ENCODE measurements at places on chromosomes 3 and 15.

GRCh38 chr3:54004335-54004734 is 112.7 kb upstream of the SELENOK start:
- DNase-seq, result no peak

DNA sequence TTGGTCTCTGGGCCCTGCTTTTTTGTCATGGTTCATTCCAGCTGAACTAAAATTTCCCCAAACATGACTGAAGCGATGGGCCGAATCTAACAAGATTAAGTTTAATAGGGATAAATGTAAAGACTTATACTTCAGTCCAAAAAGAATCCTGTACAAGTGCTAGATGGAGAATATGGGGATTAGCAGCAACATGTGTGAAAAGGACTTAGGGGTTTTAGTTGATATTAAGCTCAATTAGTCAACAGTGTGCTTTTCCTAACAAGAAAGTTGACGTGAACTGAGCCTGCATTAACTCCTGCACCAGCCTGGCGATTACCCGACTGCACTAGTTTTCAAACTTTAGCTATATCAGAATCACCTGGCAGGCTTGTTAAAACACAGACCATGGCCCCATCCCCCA is 61.0 kb upstream of the BBX start:
- DNase-seq, result no peak

DNA sequence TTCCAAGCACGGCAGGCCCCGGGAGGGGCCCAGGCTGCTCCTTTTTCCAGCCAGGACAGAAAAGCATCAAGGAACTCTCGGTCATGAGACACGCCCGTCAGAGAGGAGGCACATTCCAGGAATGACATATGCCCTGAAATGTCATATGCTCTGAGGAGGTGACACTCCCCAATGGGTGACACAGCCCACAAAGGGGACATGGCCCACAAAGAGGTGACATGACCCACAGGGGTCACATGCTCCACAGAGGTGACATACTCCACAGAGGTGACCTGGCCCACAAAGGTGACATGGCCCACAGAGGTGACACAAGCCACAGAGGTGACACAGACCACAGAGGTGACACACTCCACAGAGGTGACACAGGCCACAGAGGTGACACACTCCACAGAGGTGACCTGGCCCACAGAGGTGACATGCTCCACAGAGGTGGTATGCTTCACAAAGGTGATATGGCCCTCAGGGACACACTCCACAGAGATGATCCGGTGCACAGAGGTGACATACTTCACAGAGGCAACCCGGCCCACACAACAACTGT is 79.2 kb downstream of the ABHD5 start:
- DNase-seq, result peak; percentile 33

DNA sequence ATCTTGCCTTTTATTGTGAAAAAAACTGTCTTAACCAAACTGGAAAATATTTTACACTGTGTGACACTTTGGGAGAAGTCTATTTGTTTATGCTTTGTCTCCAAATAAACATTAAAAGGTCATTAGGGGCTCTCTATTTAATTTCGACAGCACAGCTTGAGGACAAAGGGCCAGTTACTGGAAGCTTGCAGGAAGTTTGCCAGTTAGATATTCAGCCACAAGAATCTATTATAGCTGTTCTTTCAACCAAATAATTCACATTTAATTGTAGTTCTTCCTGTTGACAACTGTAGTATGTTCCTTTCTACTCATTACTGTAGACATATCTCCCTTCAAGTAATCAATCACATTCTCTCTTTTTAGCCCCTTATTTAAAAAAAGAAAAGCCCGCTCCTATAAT is 6.1 kb downstream of the CP start:
- no peak for DNase-seq

DNA sequence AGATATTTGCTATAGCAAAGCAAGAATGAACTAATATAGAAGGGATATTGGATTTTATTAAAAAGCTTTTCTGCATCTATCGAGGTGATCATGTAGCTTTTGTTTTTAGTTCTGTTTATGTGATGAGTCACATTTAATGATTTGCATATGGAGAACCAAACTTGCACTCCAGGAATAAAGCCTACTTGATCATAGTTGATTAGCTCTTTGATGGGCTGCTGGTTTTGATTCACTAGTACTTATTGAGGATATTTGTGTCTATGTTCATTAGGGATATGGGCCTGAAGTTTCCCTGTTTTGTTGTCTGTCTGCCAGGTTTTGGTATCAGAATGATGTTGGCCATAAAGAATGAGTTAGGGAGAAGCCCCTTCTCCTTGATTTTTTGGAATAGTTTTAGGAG is 310.7 kb downstream of the ARPP21 start:
- no peak for DNase-seq

DNA sequence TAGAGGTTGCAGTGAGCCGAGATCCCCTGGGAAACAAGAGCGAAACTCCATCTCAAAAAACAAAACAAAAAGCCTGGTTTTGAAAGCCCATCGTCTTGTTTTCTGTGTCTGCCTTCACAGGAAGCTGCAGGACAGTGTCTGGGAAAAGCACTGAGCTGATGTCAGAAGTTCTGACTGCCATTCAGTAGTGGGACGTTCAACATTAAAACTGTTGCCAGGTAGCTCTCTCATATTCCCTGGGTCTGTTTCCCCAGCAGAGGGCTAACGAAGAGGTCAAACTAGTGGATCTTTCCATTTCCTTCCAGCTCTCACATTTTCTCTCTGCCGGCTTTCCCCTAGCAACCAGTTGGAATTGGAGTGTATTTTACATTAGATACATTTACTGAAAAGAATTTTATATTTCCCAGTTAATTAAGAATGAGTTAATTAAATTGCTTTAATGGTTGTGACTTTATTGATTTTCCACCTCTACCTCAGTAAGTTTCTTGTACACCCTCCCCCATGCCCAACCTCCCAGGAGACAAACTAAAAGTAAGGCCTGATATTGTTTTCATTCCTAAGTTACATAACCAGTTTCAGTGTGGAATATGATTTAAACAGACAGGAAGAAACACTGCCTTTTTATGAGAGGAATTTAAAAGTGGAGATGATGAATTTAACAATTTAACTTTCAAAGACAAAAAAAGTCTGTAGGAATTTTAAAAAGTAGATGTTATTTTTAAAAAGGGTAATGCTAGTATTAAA is 29.9 kb downstream of the RCN2 start:
- DNase-seq, result no peak

DNA sequence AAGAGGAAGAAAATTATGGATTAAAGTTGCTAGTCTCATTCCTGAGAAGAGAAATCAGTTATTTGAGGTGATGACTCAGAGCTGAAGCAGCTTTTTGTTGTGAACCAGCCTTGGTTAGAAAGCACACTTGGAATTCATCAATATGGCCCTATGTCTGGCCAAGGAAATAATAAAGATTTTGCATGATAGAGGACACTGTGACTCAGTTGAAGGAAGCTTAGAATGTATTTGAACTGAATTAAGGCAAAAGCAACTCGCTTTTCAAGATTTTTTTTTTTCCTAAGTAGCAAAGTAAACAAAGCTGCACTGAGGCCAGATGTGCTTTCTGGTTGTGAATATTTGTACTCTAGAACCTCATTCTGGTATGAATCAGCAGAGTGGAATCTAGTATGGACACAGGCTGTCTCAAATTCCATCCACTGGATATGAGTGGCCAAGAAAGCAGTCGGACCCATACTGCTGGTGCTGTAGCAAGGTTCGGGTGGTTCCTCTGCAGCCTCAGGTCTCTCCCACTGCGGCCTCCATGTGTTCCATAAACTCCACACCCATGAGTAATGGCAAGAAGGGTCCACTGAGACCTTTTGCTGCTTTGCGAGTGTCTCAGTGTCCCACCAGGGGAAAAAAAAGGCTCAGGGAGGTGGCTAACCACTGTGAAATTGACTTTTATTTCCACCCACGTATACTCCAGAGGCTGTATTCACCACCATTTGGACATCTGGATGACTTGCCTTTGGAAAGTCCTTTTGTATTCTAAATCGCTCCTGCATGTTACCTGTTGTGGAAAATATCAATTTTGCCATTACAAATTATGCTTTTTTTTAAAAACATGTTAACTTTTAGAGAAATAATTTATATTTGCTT is 53.1 kb downstream of the TGFBR2 start:
- no peak for DNase-seq

- no peak for DNase-seq
Observed at GRCh38 chr15:63891768-63892133, 58.0 kb upstream of the HERC1 start.

DNA sequence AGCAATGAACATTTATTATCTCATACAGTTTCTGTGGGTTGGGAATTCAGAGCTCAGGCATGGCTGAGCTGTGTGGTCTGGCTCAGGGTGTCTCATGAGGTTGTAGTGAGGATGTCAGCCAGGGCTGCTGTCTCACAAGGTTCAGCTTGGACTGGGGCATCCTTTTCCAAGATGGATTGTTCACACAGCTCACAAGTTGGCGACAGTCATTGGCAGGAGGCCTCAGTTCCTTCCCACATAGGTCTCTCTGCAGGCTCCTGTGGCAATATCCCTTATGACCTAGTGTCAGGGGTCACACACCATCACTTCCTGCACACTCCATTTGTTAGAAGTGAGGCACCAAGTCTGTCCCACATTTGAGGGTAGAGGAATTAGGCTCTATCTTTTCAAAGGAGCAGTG is 56.0 kb downstream of the RPLP1 start:
- DNase-seq, result no peak

DNA sequence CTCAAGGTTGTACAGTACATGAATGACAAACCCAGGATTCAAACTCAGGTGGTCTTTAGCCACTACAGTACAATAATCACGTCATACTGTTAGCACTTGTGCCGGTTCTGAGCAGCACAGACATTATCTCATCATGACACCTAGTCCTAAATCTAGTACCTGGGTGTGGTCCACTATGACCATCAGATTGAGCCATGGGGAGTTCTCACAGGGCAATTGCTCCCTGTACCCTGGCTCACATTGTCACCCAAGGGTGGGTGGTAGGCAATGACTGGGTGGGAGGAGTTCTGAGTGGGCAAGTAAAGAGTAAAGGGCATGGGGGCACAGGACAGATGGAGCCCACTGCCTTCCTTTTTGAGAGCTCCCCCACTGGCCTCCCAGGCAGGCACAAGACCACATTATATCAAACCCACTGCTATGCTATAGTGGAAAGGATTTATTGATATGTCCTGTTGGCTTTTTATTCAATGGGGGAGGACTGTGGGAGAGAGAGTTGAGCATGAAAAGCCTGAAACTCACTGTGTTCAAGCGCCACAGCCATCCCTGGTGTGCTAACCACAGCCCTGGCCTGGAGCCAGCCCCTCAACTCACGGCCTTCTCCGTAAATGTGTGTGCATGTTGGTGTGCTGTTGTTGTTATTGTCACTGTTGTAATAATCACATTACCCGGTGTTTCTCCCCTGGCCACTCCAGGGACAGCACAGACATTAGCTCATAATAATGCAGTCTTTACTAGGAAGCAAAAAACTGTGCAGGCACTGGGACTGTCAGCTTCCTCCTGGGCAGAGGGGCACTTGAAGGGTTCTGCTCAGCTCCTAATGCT is 27.3 kb downstream of the ADCY5 start:
- no peak for DNase-seq

DNA sequence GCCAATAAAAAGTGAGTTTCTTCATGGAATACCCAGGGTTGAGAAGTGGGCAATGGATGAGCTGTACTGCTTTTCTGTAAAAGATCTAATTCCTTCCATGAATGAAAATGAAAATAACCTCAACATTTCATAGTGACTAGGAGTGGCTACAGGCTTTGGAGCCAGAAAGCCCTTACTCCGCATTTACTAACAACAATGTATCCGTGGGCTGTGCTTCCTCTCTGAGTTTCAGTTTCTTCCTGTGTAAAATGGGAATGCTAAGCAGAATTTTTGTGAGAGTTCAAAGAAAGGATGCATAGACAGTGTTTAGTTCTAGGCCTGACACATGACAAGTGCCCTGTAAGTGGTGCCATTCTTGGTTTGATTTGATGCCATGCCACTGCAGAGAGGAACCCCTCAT is 47.5 kb upstream of the TM4SF1 start:
- no peak for DNase-seq

DNA sequence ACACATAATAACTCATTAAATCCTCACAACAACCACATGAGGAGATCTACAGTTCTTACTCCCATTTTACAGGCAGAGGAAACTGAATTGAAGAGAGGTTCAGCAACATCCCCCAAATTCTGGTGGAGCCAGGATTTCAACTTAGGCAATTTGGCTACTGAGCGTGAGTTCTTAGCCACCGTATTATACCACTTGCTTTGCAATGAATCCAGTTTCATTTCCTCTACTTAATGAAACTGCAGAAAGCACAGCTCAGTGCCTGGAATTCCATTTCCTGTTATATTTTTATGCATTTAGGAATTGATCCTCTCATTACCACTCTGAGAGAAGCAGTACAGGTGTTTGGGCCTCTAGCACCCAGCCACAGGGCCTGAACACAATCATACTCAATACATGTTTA is 4.3 kb downstream of the ZNF860 start:
- DNase-seq, result no peak

GRCh38 chr15:79027532-79028410 is 62.8 kb downstream of the RASGRF1 start:
- DNase-seq, result no peak

Data from activated CD4-positive, alpha-beta T cell treated with anti-CD3 and anti-CD28 coated beads for 4 hours (primary cell).